Lung microvascular endothelial cell (primary cell): ENCODE measurements at places on chromosomes 1 and 21. TPM values are rescaled to one million over a fixed set of nuclear protein-coding genes. Genes with fewer than 3 reads are reported as not detected.

DNA sequence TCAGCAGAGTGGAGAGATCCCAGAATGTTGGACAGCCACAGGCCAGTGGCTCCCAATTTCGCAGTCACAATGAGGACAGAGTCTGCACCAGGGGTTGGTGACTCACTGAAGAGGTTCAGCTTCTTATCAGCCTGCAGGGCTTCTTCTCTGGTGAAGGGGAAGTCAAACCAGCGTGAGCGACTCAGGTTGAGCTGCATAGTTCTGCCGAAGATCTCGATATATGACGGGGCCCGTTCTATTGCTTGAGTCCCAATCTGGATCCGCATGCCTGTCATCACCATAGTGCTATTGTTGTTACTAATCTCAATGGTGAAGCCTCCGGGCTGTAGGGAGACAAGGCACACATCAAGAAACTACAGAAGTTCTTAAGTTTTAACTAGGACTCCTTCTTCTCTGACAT lies 58.5 kb downstream of the UBR4 start:
- DNase-seq: no peak

- DNase-seq: no peak
Measured at GRCh38 chr1:83512373-83513193, 486.3 kb downstream of the TTLL7 start.

DNA sequence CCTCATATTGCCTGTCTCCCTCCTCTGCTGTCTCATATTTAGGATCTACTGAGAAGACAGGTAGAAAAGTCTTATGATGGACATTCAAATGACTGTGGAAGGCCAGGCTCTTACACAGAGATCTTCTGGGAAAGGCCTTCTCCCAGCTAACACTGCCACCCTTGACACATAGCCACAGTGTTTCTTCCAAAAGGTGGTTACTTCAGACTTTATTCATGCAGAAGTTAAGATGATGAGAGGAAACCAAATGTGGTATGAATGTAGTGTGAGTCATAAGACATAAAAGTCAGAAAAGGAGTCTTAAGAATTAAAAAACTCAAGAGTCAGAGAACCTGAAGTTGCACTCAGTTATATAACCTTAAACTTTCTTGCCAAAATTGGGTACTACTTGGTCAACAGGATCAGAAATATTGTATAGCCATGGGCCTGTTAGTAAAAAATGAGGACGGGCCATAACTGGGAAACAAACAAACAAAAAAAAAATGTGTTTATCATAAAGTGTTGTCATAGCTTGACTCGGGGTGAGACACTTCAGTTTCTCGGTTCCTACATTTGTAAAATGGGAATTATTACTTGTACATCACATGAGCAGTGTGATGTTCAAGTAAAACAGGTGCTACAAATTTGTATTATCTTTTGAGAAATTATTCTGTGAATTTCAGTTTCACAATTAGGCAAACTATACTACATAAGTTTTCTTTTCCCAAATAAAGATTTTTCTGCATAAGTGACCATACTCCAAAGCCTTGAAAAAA lies 1.2 kb upstream of the DENND1B start:
- DNase-seq: no peak

The TTLL7 gene
- total RNA-seq: 0.40 and 0.65 TPM in 2 replicates

GRCh38 chr1:44505210-44505993 lies 100.3 kb downstream of the RNF220 start:
- DNase-seq: no peak

The FCMR gene
- total RNA-seq: not detected in 2 replicates

GRCh38 chr1:109821831-109822745 lies 58.4 kb upstream of the EPS8L3 start:
- DNase-seq: no peak

The CRYAA gene
- total RNA-seq: not detected in 2 replicates

The EPHB2 gene
- total RNA-seq: 18.7 and 20.9 TPM in 2 replicates

DNA sequence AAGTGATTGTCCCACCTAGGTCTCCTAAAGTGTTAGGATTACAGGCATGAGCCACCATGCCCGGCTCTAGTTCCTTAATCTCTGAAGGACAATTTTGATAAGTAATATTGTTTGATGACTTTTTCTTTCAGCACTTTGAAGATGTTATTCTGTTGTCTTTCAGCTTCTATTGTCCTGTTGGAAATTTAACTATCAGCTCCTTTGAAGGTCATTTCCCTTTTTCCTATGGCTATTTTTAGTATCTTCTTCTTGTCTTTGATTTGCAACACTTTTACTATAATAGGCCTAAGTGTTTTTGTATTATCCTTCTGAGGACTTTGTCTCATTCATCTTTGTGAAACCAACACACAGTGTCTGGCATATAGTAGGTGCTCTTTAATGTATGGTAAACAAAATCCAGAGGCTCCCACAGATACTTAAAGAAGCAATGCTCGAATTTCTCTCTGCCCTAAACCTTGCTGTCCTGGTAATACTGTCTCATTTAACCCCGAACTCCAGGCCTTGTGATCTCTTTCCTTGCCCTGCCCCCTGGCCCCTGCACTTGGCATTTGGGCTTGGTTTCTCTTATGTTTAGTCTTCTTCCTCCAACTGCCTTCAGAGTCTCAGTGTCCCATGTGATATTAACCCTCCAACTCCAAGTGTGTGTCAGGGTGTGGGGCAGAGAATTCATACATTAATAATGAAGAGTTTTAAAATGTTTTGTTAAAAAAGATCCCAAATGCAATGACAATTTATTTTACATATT lies 19.0 kb upstream of the AGO1 start:
- DNase-seq: no peak

- DNase-seq: no peak
Measured at GRCh38 chr1:36016686-36017085, 67.2 kb upstream of the TEKT2 start.

The BCAR3 gene
- 24.6 and 34.1 TPM in 2 replicates for total RNA-seq

- no peak for DNase-seq
Measured at GRCh38 chr1:91549041-91549735, 48.5 kb downstream of the CDC7 start.

DNA sequence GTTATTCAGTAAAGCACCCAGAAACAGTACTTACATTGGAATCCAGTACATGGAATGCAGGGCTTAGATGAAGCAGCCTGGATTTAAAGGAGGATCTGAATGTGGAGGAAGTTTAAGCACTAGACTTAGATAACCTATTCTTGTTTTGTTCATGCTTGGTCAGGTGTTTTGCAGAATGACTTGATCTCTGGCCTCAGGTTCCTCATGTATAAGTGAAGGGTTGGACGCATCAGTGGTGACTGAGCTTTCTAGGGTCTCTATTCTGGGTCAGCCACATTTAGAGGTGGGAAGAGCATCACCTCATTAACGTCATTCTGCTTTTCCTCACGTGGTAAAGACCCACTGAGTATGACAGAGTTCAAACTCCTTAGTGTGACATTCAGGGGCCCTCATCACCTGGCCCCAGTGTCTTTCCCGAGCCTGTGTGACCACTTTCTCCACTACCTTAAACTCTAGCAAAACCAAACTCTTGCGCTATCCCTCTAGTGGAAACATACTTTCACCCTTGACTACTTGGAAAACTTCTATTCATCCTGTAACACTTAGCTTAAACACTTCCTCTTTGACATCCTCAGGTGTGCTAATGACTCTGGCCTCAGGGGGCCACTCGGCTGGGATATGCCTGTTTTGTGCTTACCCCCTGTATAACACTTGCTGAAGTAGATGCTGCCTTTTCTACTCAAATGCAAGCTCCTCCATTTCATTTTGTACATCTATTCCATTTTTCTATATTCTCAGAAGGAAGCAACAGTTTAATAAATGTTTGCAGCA lies 871 bp upstream of the ERICH3 start:
- no peak for DNase-seq

The MSH4 gene
- 0.22 and 0.40 TPM in 2 replicates for total RNA-seq

- no peak for DNase-seq
Measured at GRCh38 chr1:20224546-20224945, 38.2 kb upstream of the PLA2G2C start.

The TMPRSS15 gene
- total RNA-seq: not detected in 2 replicates

DNA sequence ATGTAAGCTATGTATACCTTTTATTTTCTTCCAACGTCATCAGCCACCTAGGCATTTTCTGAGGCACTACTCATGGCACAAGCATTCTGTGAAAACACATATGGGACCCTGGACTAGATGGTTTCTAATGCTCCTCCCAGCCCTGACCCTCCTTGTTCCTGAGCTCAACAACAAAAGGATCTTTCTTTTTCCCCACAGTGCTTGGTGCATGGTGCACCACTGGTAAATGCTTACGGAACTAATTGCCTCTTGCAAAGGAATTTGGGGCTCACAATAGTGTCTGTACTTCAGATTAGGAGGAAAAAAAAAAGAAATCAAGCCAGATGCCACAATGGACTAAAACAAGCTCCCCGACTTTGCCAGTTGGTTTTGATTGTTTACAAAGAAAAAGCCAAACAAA lies 390.5 kb downstream of the PLPP3 start:
- no peak for DNase-seq

DNA sequence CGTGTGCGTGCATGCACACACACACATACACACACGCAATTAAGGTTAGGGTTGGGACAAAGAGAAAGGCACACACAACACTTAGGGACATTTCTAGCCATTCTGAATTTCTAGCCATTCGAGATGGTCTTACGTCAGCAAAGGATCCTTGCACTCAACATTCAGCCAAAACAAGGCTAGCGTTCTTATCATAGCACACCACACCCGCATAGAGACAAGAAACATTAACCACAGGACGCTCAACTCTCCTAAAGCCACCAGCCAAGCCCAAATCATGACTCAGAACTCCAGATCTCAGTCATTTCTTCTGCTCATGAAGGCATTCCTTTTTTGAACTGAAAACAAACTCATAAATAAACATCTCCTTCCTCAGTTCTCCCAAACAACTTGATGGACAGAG lies 106.8 kb downstream of the LMO4 start:
- DNase-seq: no peak

GRCh38 chr1:51472359-51472758 lies 46.7 kb downstream of the EPS15 start:
- no peak for DNase-seq

The MOB3C gene
- total RNA-seq: 6.3 and 10.3 TPM in 2 replicates
